ENCODE measurements at places on chromosomes 12 and 14.

DNA sequence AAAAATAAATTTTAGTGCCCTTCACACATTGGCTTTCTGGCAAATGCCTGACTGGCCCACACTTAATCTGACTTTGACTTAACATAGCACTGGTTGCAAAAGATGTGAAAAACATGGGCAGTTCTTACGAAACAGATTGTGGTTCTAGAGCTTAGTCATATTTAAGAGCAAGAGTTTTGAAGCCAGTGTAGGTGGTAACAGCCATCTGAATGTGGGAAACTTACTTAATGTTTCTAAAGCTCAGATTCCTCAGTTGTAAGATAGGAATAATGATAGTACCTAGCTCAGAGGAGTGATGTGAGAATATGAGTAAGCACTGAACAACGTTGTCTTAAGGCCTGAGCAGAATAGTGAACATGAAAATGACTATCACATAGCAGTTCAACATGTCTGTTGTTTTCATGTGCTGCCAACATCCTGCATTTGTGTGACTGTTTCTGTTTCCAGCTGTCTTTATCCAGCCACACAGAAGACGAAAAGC, 262.7 kb downstream of the SYT1 start:
- no peak for DNase-seq

GRCh38 chr14:25908277-25909044, 689.4 kb downstream of the NOVA1 start:
- no peak for DNase-seq

DNA sequence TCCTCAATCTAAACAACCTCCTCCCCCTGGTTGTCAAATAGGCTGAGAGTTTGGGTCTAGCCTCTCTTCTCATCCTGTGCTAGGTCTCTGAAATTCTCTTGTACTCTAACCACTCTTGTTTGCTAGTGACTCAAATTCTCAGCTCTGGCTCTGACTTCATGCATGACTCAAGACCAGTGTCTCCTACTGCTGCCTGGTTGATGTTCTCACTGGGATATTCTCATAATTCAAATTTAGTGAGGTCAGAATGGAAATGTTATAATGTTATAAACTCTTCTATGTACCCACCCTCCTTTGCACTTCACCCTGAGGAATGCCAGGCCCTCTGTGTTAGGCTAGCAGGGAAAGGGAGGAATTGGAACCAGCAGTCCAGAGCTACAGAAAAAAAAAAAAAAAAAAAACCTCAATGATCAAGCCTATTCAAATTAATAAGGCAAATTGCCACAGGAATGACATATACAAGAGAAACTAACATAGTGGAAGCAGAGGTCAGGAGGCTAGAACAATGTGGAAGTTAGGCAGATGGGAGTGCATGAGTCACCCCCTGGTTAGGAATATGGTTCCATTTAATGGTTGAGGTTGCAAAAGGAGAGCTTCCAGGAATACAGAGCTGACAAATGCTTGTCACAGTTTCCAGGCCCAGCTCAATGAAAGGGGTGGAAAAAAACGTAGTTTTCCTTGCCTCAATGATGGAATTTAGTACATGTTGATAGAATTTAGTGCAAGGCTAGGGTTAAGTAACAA, 459.5 kb downstream of the RMST start:
- DNase-seq = no peak

GRCh38 chr14:37709419-37710195, 114.2 kb downstream of the TTC6 start:
- DNase-seq = no peak

DNA sequence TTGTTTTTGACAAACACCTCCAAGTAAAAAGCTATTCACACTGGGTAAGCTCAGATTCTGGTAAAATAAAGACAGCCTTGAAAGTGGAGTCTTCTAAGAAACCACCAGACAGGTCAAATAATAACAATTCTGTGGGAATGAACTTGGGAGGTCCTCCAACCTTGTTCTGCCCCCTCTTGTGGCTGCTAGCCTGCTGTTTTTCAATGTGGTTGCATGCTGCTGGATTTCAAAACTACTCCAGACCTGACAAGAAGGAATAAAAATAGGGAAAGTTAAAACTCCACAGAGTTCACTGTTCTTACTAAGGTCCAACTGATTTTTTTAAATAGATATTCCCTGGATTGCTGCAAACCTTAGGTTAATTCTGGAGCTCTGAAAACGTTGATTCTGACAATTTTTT, 32.2 kb upstream of the RIN3 start:
- DNase-seq = no peak

DNA sequence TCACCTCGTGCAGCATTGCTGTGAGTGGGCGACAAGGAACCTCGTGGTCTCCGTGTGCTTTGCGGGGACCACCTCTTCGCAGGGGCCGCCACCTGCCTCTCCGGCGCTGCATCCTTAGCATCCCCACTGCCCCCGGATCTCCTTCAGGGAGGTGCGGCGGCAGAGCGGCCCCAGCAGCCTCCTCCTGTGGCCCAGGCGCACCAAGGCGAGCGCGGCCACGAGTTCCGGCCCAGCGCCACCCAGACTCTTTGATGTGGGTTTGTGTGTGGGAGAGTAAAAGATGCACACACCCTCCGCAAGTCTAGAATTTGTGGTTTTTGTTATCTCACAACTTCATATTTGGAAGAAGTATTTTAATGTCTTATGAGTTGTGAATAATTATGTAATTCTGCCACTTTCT, 118.8 kb upstream of the DIO3 start:
- DNase-seq = no peak

DNA sequence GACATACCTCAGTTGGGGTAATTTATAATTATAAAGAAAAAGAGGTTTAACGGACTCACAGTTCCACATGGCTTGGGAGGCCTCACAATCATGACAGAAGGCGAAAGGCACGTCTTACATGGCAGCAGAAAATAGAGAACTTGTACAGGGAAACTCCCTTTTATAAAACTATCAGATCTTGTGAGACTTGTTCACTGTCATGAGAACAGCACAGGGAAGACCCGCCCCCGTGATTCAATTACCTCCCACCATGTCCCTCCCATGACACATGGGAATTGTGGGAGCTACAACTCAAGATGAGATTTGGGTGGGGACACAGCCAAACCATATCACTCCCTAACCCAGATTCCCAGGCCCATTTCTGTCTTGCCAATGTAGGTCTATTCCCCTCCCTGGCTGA, 22.1 kb downstream of the MYO1H start:
- no peak for DNase-seq

GRCh38 chr14:71212683-71213107, 305.4 kb downstream of the PCNX1 start:
- DNase-seq = no peak

DNA sequence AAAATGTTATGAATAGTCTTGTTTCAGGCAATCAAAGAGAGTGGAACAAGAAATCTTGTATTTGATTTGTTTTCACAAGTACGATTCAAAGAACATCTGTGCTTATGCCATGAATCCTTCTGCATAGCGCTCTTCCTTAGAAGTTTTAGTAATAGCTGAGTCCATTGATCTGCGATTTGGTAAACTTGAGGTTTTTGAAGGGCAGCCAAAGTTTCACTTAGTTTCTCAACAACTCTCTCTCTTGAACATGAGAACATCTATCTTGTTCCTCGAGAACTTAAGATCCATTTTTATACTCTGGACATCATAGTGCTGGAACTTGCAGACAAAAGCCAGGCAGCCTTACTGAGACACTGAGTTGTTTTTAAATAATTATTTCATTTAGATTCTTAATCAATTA, 96.2 kb upstream of the USP15 start:
- no peak for DNase-seq

- DNase-seq = no peak
These were observed 806.2 kb downstream of the GALC start for GRCh38 chr14:87186737-87187136.

DNA sequence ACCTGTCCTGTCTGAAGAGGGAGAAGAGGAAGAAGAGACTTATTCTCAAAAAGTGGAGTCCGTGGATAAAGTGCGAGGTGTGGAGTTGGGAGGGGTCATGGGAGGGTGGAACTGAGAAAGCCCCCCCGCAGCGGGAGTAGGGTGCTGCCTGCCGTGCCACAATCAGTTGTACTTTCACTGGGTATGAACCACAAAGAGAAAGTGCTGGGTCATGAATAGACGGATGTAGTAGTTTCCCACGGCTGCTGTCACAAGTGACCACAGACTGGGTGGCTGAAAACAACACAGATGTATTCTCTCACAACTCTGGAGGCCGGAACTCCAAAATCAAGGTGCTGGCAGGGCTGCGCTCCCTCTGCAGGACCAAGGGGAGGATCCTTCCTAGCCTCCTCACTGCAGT, 5.5 kb downstream of the DNAH10 start:
- no peak for DNase-seq
